Retina (tissue), 1 donor: ENCODE measurements at places on chromosomes 7 and 10.

GRCh38 chr10:97597778-97598177, 8.3 kb downstream of the C10orf62 start:
- no peak for DNase-seq

- peak; percentile 69 for DNase-seq
Measured at GRCh38 chr10:29535012-29535777, 99.6 kb downstream of the SVIL start.

DNA sequence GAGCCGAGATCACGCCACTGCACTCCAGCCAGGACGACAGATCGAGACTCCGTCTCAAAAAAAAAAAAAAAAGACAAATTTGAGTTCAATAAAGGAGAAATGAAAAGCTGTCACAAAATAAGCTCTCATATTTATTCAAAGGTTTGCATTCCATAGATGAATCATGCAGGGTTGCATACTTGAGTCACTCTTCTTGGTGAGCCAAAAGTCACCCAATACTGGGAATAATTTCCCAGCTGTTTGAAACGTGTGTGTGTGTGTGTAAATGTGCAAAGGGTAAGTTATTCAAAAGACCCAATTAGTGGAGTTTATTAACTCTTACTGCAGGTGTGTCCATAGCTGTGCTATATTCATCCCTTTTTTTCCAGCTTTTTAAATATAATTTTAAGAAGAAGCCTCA, 297.7 kb downstream of the CCDC3 start:
- no peak for DNase-seq

GRCh38 chr7:88104732-88105131, 115.1 kb downstream of the SRI start:
- no peak for DNase-seq

DNA sequence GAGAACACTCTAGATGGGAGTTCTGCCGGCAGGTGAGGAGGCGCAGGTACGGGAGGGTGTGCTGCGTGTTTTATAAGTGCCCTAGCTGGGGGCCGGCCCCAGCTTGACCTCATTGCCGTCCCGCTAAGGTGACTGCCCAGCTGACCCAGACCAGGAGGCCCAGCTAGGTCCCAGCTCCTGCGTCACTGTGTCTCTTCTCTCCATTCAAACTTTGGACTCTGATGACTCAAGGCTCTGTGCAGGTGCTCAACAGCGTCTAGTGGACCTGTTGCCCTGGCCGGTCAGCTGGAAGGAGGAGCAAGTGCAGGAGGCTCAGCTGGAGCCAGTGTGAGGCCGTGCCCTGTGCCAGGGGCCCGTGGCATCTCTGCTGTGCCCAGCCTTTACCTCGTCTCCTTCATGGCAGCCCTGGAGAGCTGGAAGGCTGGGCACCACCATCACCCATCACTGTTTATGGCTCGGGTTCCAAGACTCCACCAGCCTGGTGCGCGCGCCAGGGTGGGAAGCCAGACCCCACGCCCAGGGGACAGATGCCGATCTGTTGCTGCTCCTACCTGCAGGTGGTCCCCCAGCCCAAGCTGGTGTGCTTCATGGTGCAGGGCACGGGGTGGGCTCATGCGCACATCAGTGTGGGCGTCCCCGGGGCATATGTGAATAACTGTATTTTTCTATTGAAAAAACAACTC, 14.6 kb downstream of the LHPP start:
- DNase-seq, result no peak

GRCh38 chr7:30062587-30062986, 34.4 kb downstream of the PLEKHA8 start:
- peak; percentile 11 for DNase-seq

DNA sequence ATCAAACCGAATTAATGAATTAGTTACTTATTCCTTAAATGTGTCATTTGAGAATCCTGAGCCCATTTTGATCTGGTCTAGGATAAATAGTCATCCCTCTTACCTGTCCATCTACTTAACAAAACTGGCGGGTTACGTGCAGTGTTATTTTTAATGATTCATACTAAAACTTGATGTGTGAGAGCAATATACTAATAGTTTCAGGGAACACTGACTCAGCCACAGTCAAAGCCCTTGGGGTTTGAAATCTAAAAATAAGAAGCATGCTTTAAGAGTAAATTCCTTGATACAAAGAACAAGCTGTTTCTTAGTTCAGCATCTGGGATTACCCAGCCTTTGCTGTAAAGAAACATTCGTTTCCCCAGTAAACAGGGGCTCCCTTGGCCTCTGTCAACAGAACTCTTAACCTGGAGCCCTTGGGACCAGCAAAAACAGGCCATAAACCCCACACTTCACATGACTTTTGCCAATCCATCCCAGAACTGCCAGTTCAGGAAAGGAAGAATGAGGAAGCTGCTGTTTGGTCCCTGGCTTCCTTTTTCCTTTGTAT, 370.6 kb upstream of the IGFBP3 start:
- DNase-seq, result no peak

DNA sequence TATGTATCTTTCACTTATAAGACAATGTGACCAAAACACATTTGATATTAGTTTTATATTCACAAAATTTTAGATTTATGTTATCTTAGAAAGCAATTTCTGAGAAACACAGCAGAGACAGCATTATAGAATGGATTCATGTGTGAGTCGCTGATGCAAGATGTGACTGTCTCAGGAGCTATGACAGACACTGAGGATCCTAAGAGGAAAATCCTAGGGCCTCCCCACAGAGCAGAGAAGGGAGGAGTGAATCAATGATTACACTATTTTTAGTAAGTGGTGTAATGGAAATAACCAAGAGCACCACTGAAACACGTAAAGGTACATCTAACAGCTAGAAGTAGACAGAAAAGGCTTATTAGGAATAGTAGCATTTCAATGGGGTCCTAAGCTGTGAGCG, 204.0 kb upstream of the PTN start:
- no peak for DNase-seq

DNA sequence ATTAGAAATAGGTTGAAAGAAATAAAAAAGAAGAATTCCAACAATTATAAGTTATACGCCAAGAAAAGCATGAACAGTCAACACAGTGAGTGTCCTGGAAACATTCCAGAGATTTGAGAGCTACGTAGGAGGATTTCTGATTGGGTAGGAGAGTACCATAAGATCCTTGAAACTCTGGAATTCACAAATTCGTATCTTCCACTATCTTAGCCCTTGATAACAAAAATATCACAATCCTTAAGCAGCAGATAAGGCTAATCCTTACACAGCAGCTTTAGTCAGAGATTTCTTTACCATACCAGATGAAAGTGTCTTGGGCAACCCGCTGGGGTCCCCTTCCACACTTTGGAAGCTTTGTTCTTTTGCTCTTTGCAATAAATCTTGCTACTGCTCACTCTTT, 8.2 kb downstream of the TPK1 start:
- no peak for DNase-seq

- DNase-seq, result no peak
Measured at GRCh38 chr10:101022967-101023705, 7.8 kb downstream of the PDZD7 start.
